ENCODE measurements at places on chromosomes 7 and 10. TPM values are rescaled to one million over a fixed set of nuclear protein-coding genes. Genes with fewer than 3 reads are reported as not detected.
A peak's percentile ranks its signal among the peaks of the same experiment; 100 is the strongest.

CD36 gene
- not detected for total RNA-seq

DNA sequence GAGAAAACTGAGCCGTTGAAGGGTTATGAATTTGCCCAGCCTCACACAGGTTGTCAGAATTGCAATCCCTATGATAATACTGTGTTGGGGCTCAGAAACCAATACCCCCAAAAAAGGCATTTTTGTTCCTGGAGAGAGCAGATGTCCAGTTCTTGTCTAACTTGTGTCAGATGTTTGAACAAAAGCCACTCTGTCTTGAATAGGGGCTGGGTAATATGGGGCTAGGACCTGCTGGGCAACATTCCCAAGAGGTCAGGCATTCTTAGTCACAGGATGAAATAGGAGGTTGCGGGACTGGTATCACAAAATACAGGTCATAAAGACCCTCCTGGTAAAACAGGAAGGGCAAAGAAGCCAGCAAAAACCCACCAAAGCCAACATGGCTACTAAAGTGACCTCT, 482.1 kb downstream of the IPMK start:
- no peak for DNase-seq

GRCh38 chr10:49761789-49762565, at the start of gene OGDHL:
Gene OGDHL (minus strand): TSS chr10:49762323. CDS start chr10:49758592, 3,731 bp downstream.
- DNase-seq: peak; percentile 39

DNA sequence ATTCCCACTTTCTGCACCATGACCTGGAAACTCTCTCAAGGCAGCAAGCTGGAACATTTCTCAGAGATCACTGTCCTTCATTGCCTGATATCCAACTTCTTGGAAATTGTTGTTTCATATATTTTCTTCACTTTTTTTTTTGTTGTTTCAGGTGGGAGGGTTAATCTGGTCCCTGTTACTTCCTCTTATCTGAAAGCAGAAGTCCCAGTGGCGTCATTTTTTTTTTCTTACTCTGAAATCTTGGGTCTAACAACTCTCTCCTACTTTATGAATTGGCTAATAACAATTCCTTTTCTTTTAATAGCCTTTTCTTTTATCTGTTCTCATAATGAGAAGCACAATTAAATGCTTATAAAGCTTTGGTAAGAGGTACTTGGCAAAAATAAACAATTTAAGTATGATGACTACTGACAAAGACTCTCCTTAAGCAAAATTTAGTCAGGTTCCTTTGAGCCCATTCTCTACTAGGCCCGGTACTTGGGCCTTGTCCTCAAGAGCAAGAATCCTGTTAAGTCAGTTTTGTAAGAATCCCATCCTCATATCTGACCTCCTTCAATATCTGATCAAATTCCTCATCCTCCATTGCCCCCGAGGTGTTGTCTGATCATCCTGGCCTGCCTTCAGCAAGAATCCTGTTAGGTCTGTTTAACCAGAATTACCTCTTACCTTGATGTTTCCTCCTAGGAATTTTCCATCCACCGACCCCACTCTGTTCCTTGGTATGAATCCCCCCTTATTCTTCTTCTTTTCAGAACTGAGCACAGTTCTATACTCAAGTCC, 11.5 kb upstream of the CC2D2B start:
- no peak for DNase-seq

DNA sequence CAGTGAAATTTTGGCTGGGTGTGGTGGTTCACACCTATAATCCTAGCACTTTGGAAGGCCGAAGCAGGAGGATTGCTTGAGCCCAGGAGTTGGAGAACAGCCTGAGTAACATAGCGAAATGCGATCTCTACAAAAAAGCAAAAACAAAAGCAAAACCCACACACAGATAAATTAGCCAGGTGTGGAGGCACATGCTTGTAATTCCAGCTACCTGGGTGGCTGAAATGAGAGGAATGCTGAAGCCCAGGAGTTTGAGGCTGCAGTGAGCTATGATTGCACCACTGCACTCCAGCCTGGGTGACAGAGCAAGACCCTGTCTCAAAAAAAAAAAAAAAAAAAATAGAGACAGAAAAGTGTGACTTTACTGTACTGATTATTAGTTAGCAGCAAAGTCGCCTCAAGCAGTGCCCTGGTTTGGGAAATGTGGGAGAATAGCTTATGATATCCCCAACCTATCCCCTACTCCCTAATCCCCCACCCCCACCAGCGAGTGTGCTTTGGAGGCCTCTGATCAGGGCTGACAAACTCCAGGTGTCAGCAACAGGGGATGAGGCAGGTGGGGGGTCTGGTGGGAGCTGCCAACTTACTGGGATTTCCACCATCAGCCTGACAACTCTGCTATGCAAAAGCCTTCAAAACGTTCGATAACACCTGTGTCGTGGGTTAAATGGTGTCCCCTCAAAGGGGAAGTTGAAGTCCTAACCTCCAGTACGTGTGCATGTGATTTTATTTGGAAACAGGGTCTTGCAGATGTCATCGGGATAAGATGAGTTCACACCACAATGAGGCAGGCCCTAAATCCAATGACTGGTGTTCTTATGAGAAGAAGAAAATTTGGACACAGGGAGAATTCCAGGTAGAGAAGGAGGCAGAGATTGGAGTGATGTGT, 124.7 kb upstream of the SDK1 start:
- peak; percentile 15 for DNase-seq

GRCh38 chr10:27446091-27446918, 57.8 kb upstream of the RAB18 start:
- peak; percentile 40 for DNase-seq

DNA sequence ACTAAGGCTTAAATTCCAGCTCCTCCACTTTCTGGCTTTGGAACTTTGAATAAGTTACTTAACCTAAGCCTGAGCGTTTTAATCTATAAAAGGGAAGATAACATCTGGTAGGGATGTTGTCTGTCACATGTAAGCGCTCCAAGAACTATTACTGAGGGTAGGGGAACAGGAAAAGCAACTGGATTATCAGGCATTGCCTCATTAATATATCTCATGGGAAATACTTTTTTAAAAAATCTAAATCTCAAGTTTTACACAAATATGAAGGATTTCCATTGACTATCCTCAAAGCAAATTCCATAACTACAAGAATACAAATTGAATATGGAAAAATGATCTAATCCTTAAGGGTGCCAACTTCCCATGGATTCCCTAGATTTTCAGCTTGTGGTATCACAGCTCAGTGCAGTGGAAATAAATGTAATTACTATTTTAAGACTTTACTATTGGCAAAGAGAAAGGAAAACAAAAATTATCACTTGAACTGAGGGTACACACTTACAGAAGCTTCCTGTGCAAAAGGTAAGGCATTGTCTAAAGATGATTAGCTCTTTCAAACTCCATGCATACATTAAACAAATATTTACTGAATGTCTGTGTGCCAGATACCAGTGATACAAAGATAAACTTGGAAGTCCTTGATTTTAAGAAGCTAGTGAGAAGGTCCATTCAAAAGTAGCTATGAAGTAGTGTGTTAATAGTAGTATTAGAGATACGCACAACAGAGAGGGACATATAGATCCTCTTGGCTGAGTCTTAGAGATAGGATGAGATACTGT, 38.4 kb downstream of the NT5C2 start:
- no peak for DNase-seq

GRCh38 chr7:92835261-92835850, 1.0 kb downstream of the CDK6 start:
- DNase-seq: peak; percentile 65

- DNase-seq: no peak
Measured at GRCh38 chr7:95517458-95517857, 31.7 kb downstream of the ASB4 start.

- peak; percentile 7 for DNase-seq
Measured at GRCh38 chr7:130912082-130912861, 178.3 kb upstream of the KLF14 start.
